ENCODE measurements at places on chromosomes 3 and 15.

- no peak for DNase-seq
Measured at GRCh38 chr3:125003369-125003853, 52.4 kb downstream of the HEG1 start.

GRCh38 chr3:36444909-36445308 is 64.6 kb downstream of the STAC start:
- DNase-seq, result no peak

DNA sequence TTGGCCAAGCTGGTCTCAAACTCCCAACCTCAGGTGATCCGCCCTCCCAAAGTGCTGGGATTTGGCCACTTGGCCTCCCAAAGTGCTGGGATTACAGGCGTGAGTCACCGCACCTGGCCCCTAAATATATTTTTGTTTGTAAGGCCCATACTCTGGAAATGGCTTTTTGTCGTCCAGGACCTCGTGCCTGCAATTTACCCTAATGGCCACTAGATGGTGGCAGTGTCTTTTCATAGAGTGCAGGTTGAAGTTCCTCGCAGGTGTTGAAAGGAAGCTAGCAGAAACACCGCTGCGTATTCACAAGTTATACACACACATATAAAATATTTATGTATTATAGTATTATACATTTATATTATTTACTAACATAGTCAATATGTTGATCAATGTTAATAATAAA is 97.2 kb downstream of the LRTM1 start:
- no peak for DNase-seq

DNA sequence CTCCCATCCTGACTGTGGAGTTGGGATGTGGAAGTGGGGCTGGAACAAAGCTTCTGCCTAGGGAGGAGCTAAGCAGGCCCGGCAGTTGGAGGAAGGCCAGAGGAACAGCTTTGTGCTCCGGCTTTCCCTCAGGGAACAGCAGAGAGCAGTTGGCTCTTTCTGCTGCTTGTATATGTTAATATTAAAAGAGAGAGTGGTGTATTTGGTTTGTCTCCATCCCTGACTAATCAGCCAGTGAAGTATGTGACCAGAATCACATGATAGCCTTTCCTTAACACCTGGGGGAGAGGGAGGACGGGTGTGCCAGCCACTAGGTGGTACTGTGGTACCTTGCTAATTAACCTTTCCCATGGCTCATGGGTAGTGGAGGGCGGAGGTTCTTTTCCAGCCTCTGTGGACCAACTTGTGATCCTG is 10.0 kb downstream of the EIF2B5 start:
- peak; percentile 54 for DNase-seq

DNA sequence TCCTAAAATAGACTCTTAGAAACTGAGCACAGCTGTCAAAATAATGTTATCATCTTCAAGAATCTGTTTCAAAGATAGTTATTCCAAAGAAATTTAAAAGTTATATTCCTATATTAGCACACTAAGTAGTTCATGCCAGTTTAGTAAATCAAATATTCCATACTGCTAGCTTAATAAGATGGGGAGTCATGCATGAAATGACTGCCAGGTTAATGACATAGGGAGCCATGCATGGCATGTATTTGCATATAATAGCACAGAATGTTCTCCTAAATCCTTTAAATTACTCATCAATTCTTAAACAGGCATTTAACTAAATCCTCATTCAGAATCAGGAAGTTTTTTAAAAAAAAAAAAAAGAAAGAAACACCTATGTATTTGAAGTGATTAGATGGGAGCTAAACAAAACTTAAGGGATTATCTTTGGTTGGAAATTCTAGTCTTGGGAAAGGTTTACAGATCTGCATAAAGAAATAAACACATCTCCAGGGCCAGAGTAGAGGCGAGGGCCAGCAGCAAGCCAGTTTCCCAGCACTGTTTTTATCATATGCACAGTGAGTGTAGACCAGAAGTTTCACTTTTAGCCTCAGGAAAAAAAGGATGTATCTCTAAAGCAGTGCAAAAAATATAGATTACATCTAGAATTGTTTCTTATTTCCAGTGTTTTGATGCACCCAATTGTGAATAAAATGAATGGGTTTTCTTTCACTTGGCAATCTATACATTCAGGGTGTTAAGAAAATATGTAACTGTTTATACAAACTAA is 366.4 kb upstream of the AGTR1 start:
- DNase-seq, result no peak

DNA sequence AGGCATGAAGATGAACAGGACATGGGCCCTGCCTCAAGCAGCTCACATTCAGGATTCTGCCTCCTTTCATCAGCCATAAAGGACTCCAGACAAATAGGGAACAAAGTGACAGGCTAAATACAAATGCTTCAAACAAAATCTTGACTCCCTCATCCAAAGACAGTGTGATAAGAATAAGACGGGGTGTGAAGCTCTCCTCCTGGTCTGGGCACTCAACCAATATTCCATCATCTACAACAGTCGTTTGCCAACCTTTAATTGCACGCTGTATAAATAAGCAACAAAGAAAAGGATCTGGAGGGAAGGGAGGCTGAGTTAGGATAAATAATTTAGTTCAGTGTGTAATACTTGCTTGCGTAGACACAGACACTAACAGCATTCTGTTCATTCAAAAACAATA is 5.4 kb downstream of the CCDC54 start:
- DNase-seq, result no peak

- DNase-seq, result no peak
Measured at GRCh38 chr3:195757827-195758226, 37.0 kb downstream of the MUC20 start.

GRCh38 chr15:73322665-73323373 is 45.9 kb downstream of the HCN4 start:
- no peak for DNase-seq

DNA sequence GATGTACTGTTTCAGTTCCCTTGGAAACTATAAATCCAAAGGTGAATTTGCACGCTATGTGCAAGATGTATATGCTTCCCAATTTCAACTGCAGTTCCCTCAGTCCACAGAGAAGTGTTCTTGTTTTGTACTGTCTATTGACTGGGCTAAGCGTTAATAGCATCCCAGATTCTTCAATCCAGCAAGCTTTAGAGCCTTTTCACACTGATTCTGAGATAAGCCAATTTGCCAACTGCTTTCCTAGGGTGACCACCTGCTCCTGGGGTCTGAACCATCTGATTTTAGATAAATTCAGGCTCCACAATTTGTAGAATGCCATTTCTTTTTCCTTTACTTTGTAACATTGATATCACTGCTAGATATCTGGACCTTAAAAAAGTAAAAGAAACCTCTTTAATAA is 340.1 kb downstream of the PTPRG start:
- no peak for DNase-seq

DNA sequence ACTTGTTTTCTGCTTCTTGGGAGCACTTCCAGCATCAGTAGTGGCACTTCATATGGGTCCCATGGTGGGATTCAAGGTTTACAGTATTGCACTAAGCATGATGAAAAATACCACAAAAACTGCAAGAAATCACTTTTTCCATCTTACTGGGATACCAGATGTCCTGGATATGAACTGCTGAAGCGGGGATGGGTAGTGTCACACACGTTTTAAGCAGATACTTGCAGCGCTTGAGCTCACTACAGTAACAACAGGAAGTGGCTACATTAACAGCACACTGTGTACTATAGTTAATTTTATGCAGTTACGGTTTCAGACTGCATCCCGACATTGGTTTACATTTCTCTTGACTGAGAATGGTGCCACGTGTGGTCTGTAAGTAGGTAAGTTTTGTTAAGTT is 3.5 kb upstream of the ISG20 start:
- no peak for DNase-seq
